ENCODE measurements at places on chromosomes 1 and 21. TPM values are rescaled to one million over a fixed set of nuclear protein-coding genes. Genes with fewer than 3 reads are reported as not detected.

The FAM72D gene
- total RNA-seq: 3.5 TPM

The ST6GALNAC3 gene
- 34.6 TPM for total RNA-seq

The FCAMR gene
- total RNA-seq: not detected

The EXTL2 gene
- 27.8 TPM for total RNA-seq
